ENCODE measurements at places on chromosomes 1 and 21.

- no peak for DNase-seq
Observed at GRCh38 chr1:11147197-11147770, 41.9 kb upstream of the ANGPTL7 start.

GRCh38 chr1:39258146-39258924 is 53.8 kb downstream of the MACF1 start:
- DNase-seq: peak; percentile 93

GRCh38 chr21:38734646-38735365 is 70.9 kb upstream of the ETS2 start:
- no peak for DNase-seq

- DNase-seq: no peak
Observed at GRCh38 chr1:209613400-209614150, 30.1 kb downstream of the CAMK1G start.

All from iPS-NIHi11 (cell line).